ENCODE measurements at places on chromosomes 2 and 18.

DNA sequence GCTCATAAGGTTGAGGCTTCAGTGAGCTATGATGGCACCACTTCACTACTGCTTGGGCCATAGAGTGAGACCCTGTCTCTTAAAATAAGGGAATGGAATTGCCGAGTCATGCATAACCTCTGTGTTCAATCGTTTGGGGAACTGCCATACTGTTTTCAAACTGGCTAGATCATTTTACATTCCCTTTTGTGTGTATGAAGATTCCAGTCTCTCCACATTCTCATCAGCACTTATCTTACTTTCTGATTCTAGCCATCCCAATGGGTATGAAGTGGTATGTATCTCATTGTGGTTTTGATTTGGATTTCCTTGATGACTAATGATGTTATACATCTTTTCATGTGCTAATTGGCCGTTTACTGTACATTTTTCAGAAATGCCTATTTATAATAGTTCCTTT is 23.7 kb downstream of the MARCHF7 start:
- DNase-seq, result no peak
- H3K36me3 ChIP-seq, result peaks cover 68% of the 10 kb centered on the region
- H3K27ac ChIP-seq, result no peak overlapping the region
- no peaks in the 10 kb centered on the region for H3K27me3 ChIP-seq

GRCh38 chr18:62323483-62324180 is 1.5 kb upstream of the TNFRSF11A start:
- peaks cover 34% of the 10 kb centered on the region for H3K27me3 ChIP-seq
- H3K4me3 ChIP-seq, result peak overlapping the region; percentile 73
- H3K4me1 ChIP-seq, result peaks cover 40% of the 10 kb centered on the region
- H3K36me3 ChIP-seq, result peaks cover 12% of the 10 kb centered on the region
- no peak overlapping the region for H3K27ac ChIP-seq

GRCh38 chr2:74553892-74554819 is at the start of the genes DOK1 and LOXL3:
Gene DOK1 (plus strand): TSS chr2:74554720. CDS start chr2:74554755, 35 bp downstream.
Gene LOXL3 (minus strand): TSS chr2:74553942. CDS start chr2:74552634, 1,308 bp downstream.
- peak within 1 kb of the TSS; percentile 97 for H3K4me3 ChIP-seq
- peak within 1 kb of the TSS; percentile 96 for H3K27ac ChIP-seq
- DNase-seq, result peak; percentile 81
- H3K27me3 ChIP-seq, result no peaks in the 10 kb centered on the region
- peaks cover 25% of the 10 kb centered on the region for H3K36me3 ChIP-seq

DNA sequence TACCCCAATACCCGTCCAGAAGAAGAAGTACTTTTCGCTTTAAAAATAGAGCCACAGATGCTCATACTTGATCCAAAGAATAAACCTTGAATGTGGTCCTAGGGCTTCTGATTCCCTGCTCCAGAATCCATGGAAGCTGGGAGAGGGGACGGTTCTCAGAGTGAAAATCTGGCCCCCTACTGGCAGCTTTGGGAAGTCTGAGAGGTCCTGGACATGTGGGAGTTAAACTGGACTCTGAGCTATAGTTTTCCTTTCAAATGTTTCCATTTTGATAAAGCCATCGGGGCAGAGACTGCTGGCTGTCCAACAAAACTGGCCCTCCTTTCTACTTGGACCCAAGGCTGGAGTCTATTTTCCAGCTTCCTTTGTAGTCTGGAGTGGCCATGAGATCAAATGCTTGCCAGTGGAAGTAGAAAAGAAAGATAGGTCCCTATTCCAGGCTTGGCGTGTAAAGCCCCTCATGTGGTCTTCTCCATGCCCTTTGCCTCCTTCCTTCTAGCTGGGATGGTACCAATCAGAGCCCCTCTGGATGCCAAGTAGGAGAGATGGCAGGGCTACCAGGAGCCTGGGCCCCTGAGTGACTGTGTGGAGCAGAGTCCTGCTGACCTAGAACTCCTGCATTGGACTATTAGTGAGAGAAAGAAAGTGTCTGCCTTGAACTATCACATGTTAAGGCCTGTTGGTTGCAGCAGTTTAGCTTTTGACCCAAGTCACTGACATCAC is 37.7 kb upstream of the TBC1D8 start:
- no peaks in the 10 kb centered on the region for H3K27me3 ChIP-seq
- H3K4me3 ChIP-seq, result no peak overlapping the region
- no peaks in the 10 kb centered on the region for H3K4me1 ChIP-seq
- DNase-seq, result no peak
- no peak overlapping the region for H3K27ac ChIP-seq
